ENCODE measurements at places on chromosomes 16 and 17. TPM values are rescaled to one million over a fixed set of nuclear protein-coding genes. Genes with fewer than 3 reads are reported as not detected.

DNA sequence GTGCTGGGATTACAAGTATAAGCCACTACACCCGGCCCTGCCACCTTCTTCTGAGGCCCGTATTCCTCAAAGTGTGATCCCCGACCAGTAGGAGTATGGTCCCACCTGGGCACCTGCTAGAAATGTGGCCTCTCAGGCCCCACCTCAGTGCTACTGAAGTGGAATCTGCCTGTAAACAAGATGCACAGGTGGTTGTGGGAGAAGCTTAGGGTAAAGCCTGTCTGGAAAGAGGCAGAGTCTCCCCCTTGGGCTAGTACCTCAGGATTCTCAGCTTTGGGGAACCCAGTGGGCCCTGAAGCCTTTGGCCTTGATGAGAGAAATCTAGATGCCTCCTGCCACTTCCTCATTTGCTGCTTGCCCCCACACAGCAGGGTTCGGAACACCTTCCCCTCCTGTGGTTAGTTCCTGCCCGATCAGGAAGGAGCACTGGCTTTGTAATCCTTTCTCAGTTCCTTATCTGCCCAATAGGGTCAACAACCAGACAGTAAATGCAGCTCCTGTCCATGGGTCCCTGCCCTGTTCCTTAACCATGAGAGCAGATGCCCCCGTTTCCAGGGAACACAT is 25.2 kb downstream of the TK2 start:
- DNase-seq = no peak

DNA sequence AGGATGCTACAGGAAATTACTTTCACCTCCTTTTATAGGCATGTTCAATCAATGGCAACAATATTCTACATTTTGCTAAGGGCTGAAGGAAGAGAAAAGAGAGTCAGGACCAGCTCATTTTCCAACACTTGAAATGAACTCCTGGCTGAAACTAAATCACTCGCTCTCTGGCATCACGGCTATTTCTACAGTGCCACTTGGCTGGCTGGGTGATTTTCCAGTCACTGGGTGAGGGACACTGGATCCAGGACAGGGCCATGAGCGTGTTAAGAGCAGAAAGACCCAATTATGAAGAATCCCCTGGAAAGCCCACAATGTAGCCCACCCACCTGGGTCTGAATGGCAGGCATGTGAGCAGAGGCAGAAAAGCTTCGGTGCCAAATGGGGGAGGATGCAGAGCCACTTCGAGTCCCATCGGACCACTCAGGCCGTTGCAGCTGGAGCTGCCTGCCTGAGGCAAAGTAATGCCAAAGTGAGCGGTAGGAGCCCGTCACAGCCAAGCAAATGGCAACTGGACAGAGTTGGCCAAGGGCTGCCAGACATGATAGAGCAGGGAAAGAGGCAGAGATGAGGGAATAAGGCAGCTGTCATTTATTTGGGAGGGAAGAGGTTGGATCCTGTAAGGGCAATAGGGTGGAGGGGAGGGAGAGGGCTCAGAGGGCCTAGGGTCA is 246.2 kb downstream of the STX8 start:
- DNase-seq = no peak

- no peak for DNase-seq
Observed at GRCh38 chr16:23172994-23173393, 9.6 kb upstream of the SCNN1G start.

The PRSS8 gene
- not detected for total RNA-seq

The HBA1 gene
- total RNA-seq = 906 TPM

GRCh38 chr17:1460233-1460632 is 4.2 kb upstream of the CRK start:
- no peak for DNase-seq

DNA sequence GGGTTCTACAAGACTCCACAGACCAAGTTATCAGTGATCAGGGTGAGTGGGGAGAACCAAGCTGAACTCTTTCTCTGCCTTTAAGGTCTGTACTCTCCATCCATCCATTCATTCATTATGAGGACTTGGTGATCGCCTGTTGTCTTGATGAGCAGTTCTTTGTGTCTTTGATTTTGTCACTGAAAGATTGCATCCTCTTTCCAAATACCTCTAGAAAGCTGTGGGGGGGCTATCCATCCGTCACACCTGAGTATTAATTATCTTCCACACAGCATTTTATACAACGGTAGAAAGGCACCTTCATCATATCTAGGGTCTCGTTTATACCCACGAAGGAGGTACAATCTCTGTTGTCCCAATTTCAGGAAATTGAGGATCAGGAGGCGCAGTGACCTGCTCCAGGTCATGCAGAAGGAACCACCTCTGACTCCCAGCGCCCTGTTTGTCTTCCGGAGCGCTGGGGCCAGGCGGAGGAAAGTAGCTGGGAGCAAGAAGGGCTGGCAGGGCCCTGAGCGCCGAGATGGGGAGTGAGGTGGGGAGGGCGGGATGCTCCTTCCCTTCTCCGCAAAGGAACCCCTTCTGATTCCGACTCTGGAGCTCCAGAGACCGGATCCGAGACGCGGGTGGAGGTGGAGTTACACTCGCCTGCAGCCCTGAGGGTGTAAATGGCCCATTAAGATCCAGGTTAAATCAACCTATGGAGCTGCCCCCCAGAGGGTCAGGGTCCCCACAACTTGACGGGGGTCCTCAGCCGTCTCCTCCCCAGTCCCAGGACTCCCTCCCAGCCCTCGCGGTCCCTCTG is 605 bp upstream of the ABAT start:
- DNase-seq = no peak

- DNase-seq = no peak
Observed at GRCh38 chr17:10292057-10292937, 80.5 kb downstream of the MYH13 start.

DNA sequence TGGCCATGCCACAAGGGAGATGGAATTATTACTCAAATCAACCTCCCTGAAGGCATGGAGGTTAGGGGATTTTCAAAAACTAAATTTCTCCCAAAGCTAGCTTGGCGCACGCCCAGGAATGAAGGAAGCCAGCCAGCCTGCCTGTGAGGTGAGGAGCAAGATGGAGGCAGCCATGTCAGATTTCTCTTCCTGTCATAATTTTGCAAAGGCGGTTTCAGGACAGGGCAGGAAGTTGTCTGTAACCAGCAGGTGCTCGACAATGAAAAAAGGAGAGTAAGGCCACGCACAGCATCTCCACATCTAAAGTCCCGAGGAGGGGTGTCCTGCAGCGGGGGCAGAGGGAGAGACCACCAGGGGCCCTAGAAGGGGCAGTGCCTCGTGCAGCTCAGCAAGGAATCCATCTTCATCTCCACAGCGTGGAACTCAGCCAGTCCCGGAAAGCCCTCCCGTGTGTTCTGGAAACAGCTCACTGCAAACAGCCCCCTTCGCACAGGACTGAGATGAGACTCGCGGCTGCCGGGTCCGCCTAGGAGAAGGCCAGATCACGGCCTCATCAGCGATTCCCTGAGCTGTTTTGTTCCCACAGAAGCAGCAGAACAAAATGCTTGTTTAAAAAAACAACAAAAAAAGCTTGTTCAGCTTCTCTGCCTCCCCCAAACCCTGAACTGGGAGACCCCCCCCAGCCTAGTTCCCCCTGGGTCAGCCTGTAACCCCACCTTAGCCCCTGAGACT is 47.8 kb downstream of the SLC7A5 start:
- no peak for DNase-seq

DNA sequence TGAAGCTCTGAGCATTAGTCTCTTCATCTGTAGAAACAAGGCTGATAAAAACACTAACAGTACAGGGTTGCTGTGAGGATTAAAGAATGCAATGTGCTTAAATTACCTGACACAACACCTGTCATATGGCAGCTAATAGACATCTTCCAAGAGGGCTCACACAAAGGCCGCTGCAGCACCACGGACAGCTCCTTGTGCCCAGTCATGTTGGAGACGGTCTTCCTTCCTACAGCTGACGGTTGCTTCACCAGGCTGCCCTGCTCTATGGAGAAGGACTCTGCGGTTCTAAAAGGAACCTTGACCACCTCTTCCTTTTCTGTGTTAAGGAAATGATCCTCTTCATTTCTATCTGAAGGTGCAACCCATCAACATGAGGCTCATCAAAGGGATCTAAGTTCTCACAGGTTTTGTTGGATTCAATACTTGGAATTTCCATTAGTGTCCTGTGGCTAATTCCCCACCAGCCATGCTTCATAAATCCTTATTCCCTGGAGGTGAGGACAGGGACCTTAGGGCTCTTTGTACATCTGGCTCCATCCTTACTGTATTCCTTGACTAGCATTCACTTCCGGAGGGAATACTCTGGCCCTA is 138.9 kb upstream of the CES5A start:
- DNase-seq = no peak

DNA sequence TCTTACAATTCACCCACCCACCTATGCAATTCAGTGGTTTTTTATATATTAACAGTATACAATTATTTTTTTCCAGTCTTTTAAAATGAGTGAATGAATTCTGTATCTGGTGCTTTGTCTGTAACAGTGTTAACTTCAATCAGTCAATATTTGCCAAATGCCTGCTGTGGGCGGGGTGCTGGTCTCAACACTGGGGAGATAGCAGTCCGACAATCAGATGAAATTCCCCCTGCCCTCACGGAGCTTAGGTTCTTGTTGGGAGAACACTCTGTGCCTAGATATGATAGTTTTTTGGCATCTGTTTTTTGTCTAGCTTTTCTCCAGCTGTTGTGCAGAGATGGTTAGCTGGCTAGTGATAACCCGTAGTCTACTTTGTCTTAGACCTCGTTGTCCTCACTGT is 201.1 kb downstream of the SNX29 start:
- no peak for DNase-seq

The SPG7 gene
- 89.1 TPM for total RNA-seq

The LAT gene
- 3.1 TPM for total RNA-seq

The CTU2 gene
- 8.9 TPM for total RNA-seq

The PDE6G gene
- 0.98 TPM for total RNA-seq

GRCh38 chr16:49619811-49620157 is 236.1 kb downstream of the ZNF423 start:
- DNase-seq = no peak

GRCh38 chr16:17237350-17237944 is 233.3 kb downstream of the XYLT1 start:
- no peak for DNase-seq

The KRTAP4-9 gene
- not detected for total RNA-seq

The RBFOX1 gene
- not detected for total RNA-seq

DNA sequence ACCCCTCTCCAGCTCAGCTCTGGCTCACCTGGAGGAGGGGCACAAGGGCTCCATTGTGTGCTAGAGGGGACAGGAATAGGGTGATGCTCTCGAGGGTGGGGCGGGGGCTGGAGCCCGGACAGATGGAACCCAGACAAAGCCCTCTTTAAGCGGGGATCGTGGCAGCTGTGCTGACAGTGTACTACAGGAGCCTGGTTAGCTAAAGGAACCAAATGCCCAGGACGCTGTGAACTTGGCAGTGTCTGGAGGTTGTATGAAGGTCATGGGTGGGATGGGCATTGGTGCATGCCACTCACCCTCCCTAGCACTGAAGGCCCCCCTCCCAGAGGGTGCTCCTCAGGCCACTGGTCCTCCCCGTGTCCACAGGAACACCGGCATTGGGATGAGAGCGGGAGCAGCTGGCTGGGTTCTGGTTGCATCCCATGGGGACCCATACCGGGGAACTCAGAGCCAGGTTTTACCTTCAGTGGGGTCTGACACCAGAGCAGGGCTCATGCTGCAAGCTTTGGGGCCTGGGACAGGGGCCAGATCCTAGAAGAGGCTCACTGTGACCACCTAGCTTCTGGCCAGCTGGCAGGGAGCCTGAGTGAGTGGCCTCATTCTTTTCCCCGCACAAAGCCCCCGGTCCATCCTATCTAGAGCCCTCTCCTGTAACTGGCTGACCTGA is 11.9 kb downstream of the KIF19 start:
- no peak for DNase-seq

GRCh38 chr17:77206158-77206956 is 65.6 kb downstream of the SEC14L1 start:
- DNase-seq = no peak

DNA sequence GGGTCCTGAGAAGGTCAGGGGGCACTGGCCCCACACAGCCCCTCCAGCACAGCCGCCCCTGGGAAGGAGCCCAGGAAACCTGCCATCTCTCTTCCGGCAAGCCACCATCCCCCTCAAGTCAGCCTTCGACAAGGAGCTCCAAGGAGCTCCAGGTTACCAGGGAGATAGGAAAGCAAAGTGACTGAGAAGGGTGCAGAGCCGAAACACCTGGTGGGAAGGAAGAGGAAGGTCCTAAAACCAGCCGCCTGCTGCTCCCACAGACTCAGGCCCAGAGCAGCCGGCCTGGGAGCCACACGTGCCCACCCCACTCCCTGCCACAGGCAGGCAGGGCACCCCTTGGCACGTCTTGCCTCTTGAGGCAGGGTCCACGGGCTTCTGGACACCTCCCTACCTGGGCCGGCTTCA is 80.7 kb downstream of the TIMM22 start:
- DNase-seq = no peak

GRCh38 chr17:72608436-72608835 is 484.1 kb downstream of the SLC39A11 start:
- no peak for DNase-seq

The SPEM3 gene
- not detected for total RNA-seq

The SLC16A6 gene
- not detected for total RNA-seq

- DNase-seq = peak; percentile 83
Observed at GRCh38 chr16:50311891-50312501, 45.6 kb downstream of the ADCY7 start.

DNA sequence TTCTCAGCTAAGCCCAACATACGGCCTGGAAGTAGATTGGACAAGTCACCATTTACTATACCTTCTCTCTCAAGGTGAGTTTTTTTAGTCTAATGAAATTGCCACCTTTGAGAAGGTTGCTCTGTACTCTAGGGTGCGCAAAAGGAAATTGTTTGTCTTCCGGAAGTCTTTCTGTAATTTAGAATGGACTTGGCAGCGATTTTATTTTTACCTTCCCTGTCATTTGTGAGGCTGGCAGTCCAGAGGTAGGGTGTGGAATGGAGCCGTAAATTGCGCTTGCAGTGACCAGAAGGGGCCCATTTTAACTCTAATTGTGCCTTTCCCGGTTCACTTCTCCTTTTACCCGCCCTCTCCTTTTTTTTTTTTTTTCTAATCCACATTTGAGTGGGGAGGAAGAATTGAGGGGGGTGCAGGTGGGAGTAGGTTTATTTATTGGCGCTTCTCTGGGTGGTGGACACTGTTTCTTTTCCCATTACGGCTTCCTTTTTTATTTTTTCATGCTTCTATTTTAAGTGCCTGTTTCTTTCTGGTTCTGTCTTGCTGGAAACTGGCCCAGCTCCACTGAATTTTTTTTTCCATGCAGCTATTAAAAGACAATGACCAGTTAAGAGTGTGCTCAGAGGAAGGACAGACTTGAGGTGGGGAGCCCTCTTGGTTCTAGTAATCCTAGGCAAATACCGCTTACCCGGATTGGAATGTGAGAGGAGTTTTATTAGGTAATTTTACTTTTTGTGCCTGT is 89.7 kb upstream of the CLEC18A start:
- no peak for DNase-seq

The KRT9 gene
- not detected for total RNA-seq

Data from esophagus muscularis mucosa (tissue), 4 donors.